ENCODE measurements at places on chromosomes 1 and 21.

DNA sequence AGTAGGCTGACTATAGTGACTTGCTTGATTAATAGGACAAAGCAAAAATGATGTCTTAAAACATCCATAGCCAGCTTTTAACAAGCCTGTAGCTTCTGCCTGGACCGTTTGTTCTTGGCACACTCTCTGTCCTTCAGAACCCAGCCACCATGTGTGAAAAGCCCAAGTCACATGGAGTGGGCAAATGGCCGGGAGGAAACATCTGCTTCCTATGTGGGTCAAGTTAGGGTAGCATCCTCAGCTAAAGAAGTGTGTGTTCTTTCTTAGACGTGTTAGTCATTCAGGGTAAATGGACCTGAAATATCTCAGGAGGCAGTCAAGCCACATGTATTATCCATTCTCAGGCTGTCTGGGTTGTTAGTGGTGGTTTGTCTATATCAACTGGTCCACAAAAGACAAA, 23.4 kb downstream of the RD3 start:
- DNase-seq = no peak

DNA sequence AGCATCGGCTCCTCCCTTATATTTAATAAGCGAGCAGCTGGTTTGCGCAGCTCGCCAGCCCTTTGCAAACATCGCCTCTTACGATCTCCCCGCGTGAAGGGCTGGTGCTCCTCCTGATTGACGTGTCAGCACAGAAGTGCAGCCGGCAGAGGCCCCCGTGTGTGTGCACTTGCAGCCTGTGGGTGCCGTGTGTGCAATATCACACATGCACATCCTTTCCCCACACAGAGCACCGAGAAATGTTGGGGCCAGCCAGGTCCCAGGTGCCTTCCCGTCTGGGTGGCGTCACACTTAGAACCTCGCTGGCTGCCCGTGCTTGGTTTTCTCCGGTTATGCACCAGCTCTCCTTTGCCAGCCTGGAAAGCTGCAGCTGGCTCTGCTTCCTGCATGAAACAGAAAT, 126.6 kb upstream of the AJAP1 start:
- DNase-seq = no peak

GRCh38 chr1:29519788-29520110, 283.4 kb downstream of the PTPRU start:
- no peak for DNase-seq

DNA sequence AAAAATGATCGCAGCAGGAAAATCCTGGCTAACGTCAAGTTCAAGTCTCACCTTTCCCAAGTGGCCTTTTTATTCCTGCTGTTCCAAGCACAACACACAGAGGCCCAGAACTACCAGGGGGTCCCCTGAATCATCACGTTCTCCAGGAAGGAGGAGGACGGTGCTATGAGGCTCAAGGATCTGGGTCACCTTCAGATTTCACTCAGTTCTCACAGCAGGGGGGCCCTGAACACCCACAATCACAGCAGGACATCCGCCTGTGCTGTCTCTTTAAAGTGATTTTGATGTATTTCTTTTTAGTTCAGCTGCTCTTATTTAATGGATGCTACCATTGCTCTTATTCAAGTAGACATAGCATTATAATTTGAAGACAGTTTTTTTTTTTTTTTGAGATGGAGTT, 173.4 kb downstream of the HUNK start:
- no peak for DNase-seq

GRCh38 chr21:20882462-20883407, 115.5 kb upstream of the NCAM2 start:
- no peak for DNase-seq

DNA sequence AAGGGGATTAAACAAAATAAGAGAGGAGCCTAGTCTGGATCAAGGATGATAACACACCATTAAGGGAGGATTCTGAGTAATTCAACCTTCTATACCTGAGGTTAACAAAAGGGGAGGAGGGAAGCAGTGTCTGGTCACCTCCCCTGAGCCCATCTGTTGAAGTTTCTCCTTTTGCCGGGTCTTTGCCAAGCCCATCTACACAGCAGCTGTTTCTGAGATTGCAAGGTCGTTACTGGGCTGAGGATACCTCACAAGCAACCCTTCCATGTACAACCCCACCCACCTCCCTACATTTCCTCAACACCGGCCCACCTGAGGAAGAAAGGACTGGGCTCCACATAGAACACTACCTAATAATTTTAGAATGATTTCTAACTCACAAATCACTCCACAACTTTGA, 26.3 kb downstream of the LRRC52 start:
- DNase-seq = no peak

GRCh38 chr1:53369761-53370160, 41.9 kb upstream of the LRP8 start:
- DNase-seq = no peak

DNA sequence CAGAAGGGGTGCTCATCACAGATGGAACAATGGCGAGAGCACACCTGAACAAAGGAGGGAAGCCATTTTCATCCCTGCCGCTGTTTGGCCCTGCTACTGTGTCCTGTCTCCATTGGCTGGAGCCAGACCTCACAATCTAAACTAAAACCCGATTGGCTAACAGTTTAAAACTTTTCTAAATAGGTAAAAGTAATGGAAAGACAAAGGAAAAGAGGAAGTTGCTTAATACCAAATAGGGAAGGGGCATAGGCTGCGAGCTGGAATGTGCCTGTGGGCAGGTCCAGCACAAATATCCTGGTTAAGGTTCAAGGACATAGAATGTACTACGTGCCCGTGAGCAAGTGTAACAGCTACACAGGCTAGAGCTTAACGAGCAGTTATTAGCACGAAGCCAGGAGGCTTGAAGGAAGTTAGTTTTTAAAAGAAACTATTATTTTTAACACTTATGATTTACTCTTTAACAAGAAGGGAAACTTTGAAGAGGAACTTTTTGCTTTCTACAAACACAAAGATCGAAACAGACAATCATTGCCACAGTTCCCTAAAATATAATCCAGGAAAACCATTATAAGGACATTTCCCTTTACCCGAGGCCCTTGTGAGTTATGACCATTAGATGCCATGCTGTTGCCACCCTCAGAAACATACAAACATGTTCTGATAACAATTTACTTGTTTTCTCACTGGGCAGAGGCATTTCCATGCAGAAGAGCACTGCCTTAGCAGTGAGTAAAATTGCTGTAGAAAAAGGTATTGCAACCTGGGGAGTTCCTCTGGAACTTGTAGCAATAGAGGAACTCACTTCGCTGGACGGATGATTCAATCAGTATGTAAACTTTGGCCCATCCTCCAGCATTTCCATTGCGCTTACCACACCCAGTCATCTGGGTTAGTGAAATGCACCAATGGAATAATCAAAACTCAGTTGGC, 4.8 kb upstream of the PTTG1IP start:
- DNase-seq = no peak

DNA sequence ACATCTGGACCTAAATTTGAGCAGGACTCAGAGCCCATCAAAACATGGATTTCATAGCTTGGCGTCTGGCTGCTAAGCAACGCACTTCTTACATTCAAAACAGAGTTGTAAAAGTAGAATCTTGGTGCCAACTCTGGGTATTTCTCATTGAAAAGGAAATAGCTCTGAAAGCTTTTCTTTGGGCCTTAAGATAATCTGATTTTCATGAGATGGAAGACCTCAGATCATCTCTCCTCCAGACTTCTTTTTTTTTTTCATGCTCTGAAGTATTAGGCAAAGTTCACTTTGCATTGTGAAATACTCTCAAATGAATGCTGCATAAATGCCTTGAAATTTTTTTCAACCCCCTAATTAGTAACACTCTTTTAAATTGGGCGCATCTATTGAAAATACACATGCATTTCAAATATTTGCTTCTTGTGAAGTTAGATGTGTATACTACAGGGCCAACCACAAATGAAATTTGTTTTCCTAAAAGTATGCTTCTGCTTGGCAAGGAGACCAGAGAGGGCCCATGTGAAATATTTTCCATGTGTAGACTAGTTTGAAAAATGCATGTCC, 4.2 kb downstream of the ADAMTS5 start:
- no peak for DNase-seq

DNA sequence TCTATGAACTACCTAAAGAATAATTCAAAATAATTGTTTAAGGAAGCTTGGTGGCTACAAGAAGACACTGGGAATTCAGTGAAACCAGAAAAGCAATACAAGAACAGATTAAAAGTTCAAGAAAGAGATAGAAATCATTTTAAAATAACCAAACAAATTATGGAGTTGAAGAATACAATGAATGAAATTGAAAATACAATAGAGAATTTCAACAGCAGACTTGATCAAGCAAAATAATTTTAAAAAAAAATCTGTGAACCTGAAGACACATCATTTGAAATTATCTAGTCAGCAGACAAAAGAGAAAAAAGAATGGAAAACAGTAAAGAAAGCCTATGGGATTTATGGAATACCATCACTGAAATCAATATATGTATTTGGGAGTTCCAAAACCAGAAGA, 31.2 kb upstream of the WNT2B start:
- DNase-seq = no peak

- no peak for DNase-seq
Measured at GRCh38 chr1:175757381-175758015, 14.1 kb upstream of the TNR start.

GRCh38 chr1:170935231-170935630, at the start of gene MROH9:
Gene MROH9 (plus strand): TSS chr1:170935534. CDS start chr1:170945557, 10,023 bp downstream.
- DNase-seq = no peak

DNA sequence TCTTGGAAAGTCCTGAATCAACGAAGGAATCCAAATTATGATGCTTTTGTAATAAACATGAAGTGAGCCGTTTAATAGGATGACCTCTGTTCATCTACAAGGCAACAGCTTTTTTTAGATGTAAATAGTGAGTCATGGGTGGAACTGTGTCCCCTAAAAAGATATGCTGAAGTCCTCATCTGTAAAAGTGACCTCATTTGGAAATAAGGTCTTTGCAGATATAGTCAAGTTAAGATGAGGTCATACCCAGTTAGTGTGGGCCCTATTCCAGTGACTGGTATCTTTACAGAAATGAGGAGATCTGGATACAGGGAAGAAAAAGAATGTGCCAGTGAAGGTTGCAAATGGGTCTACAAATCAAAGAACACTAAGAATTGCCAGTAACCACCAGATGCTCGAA, 1287.3 kb upstream of the ADGRL4 start:
- DNase-seq = no peak

- no peak for DNase-seq
Measured at GRCh38 chr1:240239309-240239708, 147.6 kb downstream of the FMN2 start.

GRCh38 chr1:224411766-224412165, 22.8 kb downstream of the WDR26 start:
- no peak for DNase-seq

GRCh38 chr1:70086897-70087296, 118.5 kb downstream of the LRRC40 start:
- no peak for DNase-seq

DNA sequence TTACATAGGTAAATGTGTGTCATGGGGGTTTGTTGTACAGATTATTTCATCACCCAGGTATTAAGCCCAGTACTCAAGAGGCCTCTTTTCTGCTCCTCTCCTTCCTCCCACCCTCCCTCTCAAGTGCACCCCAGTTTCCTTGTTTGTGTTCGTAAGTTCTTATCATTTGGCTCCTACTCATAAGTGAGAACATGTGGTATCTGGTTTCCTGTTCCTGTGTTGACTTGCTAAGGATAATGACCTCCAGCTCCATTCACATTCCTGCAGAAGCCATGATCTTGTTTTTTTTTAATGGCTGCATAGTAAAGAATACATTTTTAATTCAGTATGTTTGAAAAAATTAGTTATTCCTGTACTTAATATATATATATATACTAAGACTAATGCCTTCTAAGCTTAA, 107.7 kb downstream of the CLDN17 start:
- no peak for DNase-seq

GRCh38 chr1:172763057-172763456, 104.2 kb downstream of the FASLG start:
- DNase-seq = no peak

DNA sequence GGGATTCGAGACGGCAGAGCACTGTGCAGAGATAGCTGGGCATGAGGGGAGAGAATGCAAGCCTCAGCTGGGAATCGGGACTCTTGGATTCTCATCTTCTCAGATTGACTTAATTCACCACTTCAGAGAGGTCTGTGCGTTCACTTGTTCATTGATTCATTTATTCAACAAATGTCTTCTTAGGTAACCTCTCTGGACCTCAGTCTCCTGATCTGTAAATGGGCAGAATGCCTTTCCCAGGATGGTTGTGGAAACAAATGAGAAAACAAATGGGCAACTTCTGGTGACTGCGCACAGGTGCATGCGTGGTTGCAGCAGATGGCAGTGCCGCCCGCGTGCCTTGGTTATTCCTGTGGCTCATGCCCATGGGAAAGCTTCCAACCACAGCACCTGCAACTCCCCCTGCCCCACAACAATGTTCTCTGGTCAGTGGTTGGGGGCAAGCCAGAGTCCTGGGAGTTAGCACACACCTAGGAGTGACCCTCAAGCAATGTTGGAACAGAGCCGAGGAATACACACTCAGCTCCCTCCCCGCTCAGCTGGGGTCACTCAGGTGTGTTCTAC, 110.1 kb upstream of the RUNX3 start:
- DNase-seq = no peak

DNA sequence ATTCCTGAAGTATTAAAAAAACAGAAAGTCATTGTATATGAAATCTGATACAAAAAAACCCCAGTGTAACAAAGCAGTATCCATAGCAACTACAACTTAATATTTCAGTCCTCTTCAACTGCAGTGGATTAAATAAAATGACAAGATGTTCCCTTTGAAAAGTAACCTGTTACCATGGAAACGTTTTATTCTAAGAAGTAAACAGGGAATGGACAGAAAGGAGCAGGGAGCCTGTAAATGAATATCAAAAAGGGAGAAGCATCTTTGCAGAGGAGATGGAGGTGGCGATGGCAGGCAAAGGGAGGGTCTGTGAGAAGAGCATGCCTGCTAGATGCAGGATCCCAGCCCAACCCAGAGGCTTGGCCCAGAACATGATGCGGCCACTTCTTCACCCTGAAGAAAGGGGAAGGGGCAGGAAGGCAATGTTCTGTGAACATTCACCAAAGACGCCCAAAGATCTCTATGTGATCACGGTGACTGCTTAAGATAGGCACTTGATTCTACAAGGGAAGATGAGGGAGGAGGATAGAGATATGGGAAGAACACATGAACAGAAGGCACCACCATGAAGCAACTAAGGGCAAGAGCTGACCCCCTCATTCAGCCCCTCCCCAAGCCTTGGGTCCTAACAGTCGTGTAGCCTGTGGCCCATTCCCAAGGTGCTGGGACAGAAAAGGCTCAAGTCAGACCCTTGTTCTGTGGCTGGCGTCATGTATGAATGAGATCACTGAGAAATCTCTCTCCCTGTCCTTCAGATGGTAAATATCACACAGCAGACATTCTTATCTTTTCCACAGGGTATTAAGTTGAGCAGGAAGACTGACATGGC, 200.0 kb downstream of the SLC45A1 start:
- DNase-seq = no peak

- DNase-seq = no peak
Measured at GRCh38 chr1:200180821-200181220, 153.3 kb downstream of the NR5A2 start.

DNA sequence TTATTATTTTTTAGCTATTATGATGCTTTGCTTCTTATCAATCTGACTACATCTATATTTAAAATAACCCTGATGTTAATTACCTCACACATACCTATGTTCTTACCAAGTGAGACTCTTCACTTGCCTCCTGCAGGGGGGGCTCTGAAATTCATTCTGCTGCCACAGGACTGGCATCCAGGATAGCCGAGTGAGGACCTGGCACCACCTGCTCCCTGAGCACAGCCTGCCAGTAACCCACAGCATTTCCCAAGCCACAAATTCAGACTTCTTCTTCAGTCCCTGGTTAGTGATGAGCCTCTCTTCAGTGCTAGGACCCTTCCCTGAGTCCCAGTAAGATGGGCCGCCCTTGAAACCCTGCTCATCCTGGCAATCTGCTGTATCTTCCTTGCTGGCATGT, 296.5 kb upstream of the PLXNA2 start:
- DNase-seq = no peak
